ENCODE measurements at places on chromosomes 6 and 20.

- no peak for DNase-seq
Measured at GRCh38 chr20:57159193-57159851, 107.1 kb downstream of the BMP7 start.

DNA sequence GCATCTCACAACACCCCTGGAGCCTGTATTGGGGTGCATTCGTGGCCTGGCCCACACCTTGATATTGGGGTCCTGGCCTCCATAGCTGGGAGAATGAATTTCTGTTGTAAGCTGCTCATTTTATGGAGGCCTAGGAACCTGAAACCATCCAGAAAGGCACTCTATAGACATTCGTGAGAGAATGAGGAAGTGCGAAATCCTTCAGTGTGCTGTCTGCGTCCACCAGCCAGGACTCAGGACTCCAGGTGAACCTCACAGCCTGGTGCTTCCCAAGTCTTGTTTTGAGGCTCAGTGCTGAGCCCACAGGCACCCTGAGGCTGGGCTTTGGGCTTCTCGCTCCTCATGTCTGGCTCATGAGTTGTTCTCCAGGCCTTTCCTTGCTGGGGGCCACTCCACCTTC is 11.9 kb upstream of the RBBP8NL start:
- DNase-seq = no peak

DNA sequence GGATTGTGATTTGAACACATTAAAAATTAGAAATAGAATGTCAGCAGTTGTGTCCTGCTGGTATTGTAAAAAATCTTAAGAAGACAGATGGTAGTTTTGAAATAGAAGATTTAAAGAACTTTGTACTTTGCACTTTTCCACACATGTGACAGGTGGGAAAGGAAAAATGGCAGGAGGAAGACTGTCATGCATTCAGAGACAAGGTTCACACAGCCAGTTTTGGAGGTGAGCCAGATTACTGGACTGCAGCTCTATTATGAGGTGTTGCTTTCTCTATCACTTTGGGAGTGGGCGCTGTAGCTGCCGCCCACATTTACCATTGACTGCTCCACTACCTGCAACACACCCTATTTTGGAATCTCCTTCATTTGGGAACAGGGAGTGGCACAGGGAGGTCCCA is 12.1 kb upstream of the NDUFAF4 start:
- no peak for DNase-seq

- no peak for DNase-seq
Measured at GRCh38 chr6:34135541-34135940, 10.3 kb downstream of the GRM4 start.

All from activated CD8-positive, alpha-beta memory T cell treated with anti-CD3 and anti-CD28 coated beads, Interleukin-2, amount 10 ng/mL, durations not matched to agents 7 days and 5 days (primary cell).